Stimulated activated CD8-positive, alpha-beta memory T cell treated with anti-CD3 and anti-CD28 coated beads, Interleukin-15, amount 100 ng/mL, for 48 hours (primary cell): ENCODE measurements at places on chromosomes 6 and 20.

- DNase-seq, result no peak
Observed at GRCh38 chr20:19701429-19701828, 56.6 kb upstream of the RIN2 start.

DNA sequence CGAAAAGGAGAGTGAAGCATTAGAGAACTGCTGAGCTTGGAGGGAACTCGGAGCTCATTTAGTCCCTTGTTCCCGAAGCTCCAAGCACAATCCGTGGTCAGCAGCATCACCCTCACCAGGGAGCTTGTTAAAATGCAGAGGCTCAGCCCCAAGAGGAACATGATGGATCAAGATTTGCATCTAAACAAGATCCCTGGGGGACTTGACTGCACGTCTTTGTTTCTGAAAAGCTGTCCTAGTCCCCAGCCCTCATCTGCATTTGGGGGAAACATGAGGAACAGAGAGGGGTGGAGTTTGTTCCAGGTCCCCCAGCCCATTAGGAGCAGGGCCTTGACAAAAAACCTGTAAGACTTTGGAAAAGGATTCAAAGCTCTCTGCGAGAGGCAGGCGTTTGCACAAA is 4.1 kb upstream of the LBP start:
- DNase-seq, result no peak

DNA sequence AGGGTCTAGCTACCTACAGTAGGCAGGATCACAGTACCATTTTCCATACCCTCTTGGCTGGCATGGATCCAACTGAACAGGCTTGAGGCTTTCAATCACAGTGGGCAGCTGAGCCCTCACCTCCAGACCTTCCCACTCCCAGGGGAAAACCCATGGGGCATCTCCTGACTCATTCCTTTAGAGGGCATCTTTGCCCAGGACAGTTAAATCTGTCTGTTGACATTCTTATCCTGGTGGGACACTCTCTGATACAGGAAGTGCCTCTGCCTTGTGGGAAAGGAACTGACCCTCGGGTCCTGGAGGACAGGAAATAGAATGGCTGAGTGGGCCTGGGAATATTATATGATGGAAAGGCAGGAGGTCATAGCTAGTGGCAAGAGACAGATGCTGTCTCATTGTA is 10.2 kb upstream of the EPB41L1 start:
- DNase-seq, result no peak

DNA sequence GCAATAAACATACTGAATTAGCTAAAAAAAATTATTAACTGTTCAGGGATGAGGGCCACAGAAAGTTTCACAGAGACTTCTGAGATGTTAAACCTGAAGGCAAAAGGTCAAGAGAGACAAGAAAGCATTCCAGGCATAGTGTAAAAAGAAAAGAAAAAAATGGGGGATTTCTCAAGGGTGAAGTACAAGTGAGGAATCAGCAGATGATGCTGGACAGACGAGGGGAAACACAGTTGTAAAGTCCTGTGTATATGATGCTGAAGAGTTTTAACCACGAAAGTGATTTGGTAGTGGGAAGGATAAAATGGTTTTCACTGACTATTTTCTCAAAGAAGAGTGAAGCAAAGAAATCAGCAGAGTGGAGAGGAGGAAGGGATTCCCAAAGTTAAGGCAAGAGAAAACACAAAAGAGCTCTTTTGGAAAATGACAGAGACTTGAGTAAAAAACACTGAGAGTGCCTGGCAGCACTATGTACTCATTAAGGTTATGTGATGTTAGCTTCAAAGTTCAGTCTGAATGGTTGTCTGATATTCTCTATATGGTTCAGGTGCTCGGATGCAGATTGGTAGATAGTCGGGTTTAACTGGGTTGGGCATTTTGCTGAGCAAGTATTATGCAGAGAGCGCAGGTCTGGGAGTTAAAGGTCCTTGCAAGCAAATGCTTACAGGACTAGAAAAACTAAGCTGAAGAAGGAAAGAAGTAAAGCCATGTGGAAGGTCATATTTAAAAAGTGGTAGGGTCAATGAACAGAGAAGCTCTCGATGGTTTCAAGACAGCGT is 16.4 kb downstream of the RAB23 start:
- DNase-seq, result no peak
